Activated CD4-positive, alpha-beta T cell treated with anti-CD3 and anti-CD28 coated beads for 48 hours (primary cell): ENCODE measurements at places on chromosomes 2 and 18.

- DNase-seq: no peak
Observed at GRCh38 chr2:164024396-164024795, 288.6 kb upstream of the FIGN start.

DNA sequence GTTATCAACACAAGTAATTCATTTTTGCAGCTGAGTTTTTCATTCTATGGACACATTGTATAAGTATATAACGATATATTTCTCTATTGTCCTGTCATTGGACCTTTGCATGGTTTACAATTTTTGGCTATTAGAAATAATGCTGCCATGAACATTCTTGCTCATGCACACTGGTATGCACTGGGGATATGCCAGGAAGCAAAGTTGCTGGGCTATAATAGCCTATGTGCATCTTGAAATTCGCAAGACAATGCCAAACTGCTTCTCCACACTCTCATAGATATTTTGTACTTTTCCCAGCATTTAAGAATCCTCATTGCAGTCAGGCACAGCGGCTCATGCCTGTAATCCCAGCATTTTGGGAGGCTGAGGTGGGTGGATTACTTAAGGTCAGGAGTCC, 852.6 kb upstream of the ID2 start:
- DNase-seq: no peak

DNA sequence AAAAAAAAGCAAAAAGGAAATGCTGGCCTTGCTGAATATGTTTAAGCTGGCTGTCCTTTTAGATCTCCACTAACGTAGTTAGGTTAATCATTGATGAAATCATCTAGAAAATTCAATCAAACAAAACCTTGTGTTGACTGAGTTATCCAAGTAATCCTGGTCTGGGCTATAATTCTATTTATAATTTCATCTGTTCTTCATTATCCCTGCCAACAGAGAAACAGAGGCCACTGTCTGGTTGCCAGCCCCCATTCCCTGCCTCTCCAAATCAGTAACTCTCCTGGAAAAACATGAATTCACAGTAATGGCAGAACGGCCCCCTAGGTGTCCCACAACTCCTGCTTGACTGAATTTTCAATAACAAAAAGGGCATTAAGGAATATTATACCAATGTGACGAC, 24.6 kb downstream of the DOCK10 start:
- DNase-seq: no peak

GRCh38 chr18:74342416-74343043, 26.9 kb downstream of the C18orf63 start:
- peak; percentile 17 for DNase-seq

GRCh38 chr2:26453421-26454329, 24.2 kb downstream of the OTOF start:
- DNase-seq: no peak

- no peak for DNase-seq
Observed at GRCh38 chr2:36414307-36414706, 58.7 kb downstream of the CRIM1 start.

DNA sequence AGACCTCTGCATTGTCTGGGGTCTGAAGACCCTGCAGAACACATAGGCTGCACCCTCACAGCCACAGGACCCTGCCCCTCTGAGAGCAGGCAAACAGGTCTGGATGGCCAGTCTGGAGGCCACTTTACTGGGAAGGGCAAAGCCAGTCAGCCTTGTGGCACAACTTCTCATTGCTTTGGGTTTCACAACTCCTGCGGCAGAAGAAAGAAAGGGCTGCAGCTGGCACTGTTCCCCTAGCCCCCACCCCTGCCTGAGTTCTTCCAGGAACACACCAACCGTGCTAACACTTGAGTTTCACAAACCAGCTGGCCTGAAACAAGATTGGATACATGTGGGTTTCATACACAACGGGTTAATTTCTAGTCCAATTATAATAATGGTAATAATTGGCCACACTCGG, 276.5 kb upstream of the MGAT5 start:
- no peak for DNase-seq

DNA sequence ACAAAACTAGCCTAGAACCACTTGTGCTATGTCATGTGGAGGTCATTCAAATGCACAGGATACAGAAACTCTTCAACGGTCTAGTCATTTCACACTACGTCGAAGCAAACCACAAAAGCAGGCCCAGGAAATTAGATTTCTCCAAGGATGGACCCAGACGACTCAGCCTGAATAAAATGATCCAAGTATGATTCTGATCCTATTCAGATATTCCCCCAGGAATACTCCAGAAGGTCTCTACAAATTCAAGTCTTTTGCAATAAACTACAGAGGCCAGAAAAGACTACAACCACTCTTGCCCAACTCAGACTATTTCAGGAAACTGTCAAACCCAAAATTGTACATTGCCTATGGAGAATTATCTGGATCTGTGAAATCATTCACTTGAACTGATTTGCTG, 422.5 kb downstream of the METTL4 start:
- no peak for DNase-seq

DNA sequence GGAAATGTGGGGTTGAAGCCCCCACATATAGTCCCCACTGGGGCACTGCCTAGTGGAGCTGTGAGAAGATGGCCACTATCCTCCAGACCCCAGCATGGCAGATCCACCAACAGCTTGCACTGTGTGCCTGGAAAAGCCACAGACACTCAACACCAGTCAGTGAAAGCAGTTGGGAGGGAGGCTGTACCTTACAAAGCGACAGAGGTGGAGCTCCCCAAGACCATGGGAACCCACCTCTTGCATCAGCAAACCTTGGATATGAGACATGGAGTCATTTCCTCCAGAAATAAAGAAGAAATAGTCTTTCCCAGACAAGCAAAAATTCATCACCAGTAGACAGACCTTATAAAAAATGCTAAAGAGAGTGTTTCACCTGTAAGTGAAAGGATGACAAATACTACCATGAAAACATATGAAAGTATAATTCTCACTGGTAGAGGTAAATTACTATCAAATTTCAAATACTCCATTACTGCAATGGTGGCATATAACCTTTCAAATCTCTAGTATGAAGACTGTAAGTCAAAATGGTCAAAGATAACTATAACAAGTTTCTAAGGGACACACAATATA, 152.6 kb upstream of the EPHA4 start:
- no peak for DNase-seq
